SW 1271 (cell line): ENCODE measurements at places on chromosomes 5 and 9.

- peak; percentile 62 for DNase-seq
Observed at GRCh38 chr9:35732800-35733541, 505 bp downstream of the CREB3 start.

DNA sequence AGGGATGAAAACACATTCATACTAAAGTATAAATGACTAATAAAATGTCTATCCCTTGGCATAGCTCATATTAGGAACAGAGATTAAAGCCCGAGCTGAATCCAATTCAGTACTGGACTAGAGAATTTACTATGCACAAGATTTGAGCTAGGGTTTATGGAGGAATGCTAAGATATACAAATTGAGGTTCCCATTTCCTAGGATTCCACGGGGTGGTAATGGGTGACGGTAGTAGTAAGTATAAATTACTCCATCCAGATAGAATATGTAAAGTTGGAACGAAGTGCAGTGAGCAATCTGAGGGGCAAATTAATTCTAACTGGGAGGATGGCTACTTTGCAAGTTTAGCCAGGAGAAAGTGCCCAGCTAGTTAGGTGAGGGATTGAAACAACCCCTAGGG is 156.5 kb downstream of the GAS1 start:
- no peak for DNase-seq

GRCh38 chr9:136965771-136966484 is 11.4 kb upstream of the PTGDS start:
- DNase-seq: no peak

- no peak for DNase-seq
Observed at GRCh38 chr5:28516722-28517121, 1478.3 kb upstream of the CDH9 start.

DNA sequence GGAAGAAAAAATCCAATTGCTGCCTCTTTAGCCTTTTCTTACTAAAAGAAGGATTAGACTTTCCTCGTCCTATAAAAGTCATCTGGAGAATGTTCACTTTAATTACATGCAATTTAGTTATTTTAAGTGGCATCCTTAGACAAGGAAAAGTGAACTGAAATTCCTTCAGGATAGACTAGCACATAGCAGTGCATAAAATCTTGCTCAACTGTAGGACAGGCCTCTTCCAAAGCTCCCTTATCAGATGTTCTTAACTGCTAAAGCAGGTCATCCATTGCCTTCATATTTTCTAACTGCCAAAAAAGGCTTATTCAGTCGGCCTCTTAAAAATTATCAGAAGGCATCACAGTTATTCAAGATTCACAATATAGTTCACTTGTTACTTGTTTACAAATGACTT is 396.5 kb downstream of the DMRT2 start:
- no peak for DNase-seq

- peak; percentile 44 for DNase-seq
Observed at GRCh38 chr9:130183133-130183762, 11.0 kb downstream of the NCS1 start.

GRCh38 chr9:135601988-135602387 is 37.4 kb downstream of the GLT6D1 start:
- no peak for DNase-seq

- no peak for DNase-seq
Observed at GRCh38 chr9:125238915-125239446, 2.2 kb downstream of the HSPA5 start.

GRCh38 chr5:38339446-38339845 is 81.1 kb downstream of the EGFLAM start:
- DNase-seq: no peak

- no peak for DNase-seq
Observed at GRCh38 chr9:80437091-80437640, 865.4 kb downstream of the TLE4 start.

DNA sequence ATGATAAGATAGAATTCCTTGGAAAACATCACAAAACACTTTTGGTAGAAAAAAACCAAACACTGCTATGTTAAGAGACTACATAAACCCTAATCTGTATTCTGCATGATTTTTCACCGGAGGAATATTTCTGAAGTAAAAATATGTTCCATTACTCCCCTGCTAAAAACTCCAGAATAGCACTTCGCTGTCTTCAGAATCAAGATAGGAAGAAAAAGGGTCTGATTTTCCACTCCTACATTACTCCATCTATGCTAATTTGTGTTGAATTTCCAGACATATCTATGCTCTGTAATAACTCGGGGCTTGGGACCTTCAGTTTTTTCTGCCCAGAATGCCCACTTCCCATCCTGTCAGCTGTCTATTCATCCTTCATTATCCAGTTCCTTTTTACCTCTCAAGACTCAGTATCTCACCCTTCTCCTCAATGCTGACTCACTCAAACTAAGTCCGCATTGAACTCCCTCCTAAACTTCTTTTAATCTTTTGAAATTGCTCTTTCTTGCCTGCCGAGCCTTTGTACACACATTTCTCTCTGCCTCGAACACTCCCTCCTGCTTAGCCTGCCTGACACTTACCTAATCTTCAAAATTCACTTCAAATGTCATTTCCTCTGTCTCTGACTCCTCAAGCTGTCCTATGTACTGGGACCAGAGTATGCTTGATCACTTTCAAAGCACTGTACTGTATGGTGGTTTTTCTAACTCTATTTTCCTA is 171.0 kb downstream of the ARRDC3 start:
- DNase-seq: no peak

DNA sequence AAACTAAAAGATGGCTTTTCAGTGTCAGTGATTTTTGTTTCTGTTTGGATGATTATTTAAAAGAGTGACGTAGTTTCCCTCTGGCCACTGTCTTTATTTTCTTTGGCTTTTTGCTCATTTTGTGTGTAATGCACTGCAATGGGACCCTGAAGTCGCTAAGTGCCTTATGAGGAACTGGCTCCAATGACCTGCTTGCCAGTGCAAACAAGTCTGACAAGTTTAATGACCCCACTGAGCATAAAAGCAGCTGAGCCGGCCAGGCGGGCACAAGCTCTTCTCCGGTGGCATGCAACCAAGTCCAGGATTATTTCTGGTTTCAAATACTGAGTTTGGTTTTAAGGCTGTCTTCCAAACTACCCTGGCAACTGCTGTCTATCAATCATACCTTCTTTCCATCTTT is 15.6 kb upstream of the GNA14 start:
- no peak for DNase-seq

DNA sequence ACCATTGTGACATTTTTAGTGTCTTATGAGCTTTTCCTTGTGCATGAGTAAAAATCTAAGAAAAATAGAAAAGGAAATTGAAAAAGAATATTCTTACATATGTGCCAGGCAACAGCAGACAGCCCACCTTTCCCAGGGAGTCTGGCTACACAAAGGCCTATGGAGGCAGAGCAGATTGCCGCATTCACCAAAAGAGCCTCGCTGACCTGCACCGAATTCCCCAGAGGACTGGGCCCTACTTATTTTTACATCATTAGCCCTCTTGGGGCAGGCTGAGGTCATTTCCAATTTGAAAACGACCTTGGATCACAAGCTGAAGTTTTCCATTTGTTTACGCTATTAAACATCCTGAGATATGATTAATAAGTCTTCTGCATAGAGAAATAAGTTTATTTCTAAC is 66.2 kb upstream of the WDR41 start:
- DNase-seq: no peak

GRCh38 chr5:107719034-107719606 is 48.4 kb upstream of the EFNA5 start:
- DNase-seq: no peak

GRCh38 chr5:166719991-166720390 is 1571.5 kb upstream of the WWC1 start:
- no peak for DNase-seq

- no peak for DNase-seq
Observed at GRCh38 chr9:6564360-6564759, 81.2 kb downstream of the GLDC start.

DNA sequence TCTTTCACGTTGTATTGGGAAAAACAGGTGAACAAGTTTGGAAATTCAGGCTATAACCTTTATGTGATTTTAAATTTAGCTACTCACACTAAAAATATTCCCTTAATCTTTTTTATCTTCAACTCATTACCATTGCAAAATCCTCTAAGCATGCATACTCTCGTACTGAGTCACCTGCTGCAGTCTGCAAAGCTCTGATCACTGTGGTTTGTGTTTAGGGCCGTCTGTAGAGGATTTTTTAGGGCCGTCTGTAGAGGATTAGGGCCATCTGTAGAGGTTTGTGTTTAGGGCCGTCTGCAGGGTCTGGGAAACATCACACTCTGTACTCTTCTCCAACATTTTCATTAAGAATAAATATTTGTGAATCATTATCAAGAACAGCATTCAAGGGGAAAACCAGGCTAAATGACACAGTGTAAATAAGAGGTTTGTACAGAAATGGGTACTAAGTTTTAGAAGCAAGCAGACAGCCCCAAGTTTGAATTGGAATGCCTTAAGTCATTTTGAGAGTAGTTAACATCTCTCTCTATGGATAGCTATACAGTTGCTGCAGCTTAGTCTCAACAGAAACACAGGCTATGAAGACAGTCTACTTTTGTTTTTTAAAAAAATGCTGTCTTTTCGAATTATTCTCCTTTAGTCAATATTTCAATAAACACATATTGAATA is 155.0 kb upstream of the TSLP start:
- DNase-seq: peak; percentile 65
